NCI-H1092 treated with DMSO at 0.1 percent for 48 hours (cell line): ENCODE measurements at places on chromosomes 7 and 10.

DNA sequence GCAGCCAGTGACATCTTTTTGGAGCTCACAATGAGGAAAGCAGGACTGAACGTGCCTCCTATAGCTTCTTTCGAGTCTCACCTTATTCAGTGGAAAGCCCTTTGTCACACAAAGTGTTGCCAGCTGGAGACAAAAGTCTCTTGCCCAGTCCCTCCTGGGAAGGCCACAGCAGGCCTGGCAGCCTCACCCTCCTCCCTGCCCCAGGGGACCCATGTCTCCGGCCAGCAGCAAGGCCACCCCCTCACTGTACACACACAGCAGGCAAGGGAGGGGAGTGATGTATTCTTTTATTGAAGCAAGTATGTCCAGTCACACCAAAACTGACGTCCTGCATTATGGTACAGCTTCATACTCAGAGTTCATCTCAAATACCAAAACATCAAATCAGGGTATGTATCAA is 56.0 kb downstream of the CSGALNACT2 start:
- no peak for DNase-seq

- DNase-seq = no peak
These were observed 35.8 kb downstream of the GNAI1 start for GRCh38 chr7:80170445-80170844.

DNA sequence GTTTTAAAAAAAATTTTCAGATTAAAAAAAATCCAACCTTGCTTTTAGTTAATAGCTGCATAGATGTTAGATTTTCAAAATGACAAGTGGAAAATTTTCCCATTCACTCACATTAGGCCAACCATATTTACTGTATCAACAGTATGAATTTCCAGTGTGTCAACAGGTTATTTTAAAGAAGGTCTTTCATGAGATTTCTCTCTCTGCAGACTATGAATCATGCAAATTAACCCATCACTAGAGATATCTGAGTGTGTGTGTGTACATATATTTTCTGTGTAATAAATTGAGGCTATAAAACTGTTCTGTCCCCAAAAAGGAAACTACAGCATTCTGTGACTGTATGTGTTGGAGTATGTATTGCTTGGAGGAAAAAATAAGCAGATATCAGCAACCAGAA is 305.6 kb downstream of the ARL4A start:
- no peak for DNase-seq

- DNase-seq = peak; percentile 8
These were observed 805 bp downstream of the RASGEF1A start for GRCh38 chr10:43265799-43266721.

GRCh38 chr7:22482503-22482902 is 17.5 kb downstream of the STEAP1B start:
- no peak for DNase-seq

- no peak for DNase-seq
These were observed 153.4 kb downstream of the SGMS1 start for GRCh38 chr10:50470345-50470744.

DNA sequence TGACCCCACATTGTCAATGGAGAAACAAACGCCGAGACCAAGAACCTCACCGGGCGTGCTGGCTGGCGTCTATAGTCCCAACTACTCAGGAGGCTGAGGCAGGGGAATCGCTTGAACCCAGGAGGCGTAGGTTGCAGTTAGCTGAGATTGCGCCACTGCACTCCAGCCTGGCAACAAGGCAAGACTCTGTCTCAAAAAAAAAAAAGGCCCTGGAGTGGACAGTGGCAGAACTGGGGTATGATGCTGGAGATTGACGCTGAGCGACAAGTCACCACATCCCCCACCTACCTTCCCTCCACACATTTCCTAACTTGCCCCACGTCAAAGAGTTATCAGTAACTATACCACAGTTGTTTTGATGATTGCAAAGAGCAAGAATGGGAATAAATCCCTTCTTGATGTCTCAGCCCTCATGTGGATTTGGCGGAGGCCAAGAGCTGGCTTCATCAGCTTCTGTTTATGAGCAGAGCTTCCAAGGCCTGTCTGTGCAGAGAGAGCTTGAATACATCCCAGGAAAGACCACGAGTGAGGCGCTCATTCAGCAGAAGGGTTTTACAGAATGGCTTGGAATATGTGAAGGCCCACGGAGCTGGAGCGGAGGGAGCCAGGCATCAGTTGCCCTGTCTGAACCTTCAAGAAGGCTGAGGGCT is 28.0 kb upstream of the TNS3 start:
- no peak for DNase-seq

DNA sequence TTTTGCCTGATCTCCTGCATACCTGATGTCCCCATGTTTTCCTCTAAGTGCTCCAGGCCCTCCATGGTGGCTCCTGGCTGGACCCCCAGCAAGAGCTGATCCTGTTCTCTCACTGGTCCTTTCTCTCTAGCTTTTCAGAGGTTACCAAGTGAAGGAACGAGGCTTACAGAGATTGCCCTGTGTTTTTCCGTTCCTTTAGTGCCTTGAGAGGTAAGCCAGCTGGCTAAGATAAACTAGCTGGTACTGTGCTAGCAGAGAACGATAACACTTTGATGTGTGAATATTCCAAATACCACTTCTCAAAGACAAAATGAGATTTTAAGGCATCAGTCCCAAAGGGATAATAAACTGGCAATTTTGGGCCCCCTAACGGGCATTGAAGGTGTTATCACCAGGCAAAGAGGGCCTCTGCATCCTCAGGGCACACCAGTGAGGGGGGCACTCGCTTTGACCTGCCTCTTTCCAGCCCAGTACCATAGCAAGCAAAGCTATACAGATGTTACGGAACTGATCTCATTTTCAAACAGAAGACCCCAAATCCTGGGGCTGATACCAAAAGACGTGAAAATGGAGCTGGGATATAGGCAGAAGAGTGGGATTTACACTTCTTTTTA is 8.4 kb upstream of the CCNY start:
- DNase-seq = no peak

DNA sequence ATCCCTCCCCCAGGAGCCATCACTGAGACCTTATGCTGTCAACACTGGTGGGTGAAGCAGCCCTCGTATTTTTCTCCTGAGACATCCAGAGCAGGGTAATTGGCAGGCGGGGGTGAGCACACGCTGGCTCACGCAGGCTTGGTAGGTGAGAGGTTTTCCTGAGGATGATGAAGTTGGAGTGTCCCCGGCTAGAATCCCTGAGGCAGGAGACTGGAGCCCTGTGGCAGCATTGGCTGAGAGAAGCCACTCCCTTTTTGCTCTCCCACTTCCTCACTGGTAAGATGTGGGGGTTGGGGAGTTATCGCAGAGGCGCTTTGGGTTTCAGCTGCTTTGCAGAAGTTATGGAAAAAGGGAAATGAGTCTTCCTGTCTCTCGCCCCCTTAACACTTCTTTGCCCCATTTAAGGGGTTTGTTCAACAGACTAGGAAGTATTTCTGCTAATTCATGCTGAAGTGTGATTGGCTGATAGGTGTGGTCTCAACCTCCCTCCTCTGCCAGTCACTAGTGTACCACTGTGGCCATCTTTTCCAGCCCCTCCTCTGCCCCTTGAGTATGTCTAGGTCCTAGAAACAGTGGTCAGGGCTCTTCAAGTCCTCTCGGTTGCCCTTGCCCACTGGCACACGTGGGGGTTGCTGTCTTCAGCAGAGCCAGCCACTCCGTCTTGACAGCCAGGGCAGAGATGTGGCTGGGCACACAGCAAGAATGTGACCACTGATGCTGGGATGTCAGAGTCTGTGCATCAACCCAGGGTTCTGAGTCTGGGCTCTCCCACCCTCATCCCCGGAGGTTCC is 5.7 kb downstream of the ARPC1B start:
- DNase-seq = no peak

GRCh38 chr7:157548691-157549303 is 212.0 kb downstream of the DNAJB6 start:
- DNase-seq = no peak

GRCh38 chr10:34988397-34989067 is 101.6 kb downstream of the CUL2 start:
- no peak for DNase-seq

- peak; percentile 69 for DNase-seq
These were observed 816 bp upstream of the SDK1 start for GRCh38 chr7:3300221-3300650.

DNA sequence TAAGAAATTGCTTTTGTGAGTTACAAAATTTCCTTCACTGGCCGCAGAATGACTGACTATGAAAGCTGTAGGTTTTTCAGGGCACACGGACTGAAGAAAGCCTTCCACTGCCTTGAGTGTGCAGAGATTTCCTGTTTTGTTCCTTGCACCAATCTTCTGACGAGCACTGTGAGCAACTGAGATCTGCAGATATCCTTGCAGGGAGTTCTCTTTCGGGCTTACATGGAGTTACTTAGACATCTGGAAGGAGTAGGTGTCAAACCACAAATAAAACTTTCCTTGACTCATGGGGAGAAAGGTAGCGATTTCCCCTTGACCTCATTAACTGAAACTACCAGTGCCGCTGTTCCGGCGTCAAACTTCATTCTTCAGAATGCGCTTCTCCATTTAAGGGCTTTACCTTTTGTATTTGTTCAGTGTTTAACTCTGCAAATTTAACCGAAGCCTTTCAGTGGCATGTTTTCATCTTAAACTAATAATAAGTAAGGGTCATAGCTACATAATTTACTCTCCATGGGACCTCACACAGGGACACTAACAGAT is 1175.3 kb downstream of the GATA3 start:
- no peak for DNase-seq

DNA sequence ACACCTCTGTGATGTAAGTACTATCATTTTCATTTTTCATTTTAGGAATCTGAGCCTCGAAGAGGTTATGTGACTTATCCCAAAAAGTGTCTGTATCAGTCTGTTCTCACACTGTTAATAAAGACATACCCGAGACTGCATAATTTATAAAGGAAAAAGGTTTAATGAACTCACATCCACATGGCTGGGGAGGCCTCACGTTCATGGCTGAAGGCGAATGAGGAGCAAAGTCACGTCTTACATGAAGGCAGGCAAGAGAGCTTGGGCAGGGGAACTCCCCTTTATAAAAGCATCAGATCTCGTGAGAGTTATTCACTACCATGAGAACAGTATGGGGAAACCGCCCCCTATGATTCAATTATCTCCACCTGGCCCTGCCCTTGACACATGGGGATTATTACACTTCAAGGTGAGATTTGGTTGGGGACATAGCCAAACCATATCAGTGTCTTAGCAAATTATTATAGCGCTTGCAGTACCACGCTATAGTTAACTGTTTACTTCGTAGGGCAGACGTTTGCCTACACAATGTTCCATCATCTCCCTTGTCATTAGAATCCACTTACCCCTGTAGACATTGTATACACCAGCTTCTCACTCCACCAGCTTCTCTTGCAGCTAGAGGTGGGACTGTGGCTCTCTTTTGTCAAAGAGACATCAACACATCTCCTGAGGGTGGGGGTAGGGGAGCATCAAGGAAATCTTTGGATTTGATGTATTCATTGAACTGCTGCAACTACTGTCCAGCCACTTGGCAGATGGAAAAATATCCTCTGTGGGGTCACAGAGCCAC is 15.4 kb upstream of the NMT2 start:
- DNase-seq = no peak

- DNase-seq = no peak
These were observed 40.9 kb upstream of the MET start for GRCh38 chr7:116630932-116631671.

DNA sequence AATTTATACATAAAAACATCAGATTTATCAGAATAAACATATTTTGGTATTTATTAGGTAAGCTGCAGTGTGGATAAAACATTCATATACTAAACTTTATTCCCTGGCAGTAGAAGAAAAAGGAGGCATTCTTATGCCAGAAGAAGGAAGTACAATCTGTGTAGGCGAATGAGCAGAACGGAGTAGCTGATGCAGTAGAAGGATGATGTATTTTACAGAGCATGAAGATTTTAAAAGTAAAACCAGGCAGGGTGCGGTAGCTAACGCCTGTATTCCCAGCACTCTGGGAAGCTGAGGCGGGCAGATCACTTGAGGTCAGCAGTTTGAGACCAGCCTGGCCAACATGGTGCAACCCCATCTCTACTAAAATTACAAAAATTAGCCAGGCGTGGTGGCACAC is 294.9 kb upstream of the MKLN1 start:
- no peak for DNase-seq

DNA sequence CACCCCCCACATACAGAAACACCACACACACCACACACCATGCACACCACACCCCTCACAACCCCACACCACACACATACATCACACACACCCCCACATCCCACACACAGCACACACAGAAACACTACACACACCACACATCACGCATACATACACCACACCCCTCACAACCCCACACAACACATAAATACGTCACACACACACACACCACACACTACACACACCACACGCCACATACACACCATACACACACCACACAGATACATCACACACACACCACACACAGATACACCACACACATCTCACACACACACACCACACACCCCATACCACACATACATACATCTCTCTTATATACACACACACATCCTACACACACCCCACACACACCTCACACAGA is 126.2 kb downstream of the ANLN start:
- DNase-seq = no peak

GRCh38 chr7:33250421-33250871 is 121.1 kb downstream of the BBS9 start:
- DNase-seq = no peak

DNA sequence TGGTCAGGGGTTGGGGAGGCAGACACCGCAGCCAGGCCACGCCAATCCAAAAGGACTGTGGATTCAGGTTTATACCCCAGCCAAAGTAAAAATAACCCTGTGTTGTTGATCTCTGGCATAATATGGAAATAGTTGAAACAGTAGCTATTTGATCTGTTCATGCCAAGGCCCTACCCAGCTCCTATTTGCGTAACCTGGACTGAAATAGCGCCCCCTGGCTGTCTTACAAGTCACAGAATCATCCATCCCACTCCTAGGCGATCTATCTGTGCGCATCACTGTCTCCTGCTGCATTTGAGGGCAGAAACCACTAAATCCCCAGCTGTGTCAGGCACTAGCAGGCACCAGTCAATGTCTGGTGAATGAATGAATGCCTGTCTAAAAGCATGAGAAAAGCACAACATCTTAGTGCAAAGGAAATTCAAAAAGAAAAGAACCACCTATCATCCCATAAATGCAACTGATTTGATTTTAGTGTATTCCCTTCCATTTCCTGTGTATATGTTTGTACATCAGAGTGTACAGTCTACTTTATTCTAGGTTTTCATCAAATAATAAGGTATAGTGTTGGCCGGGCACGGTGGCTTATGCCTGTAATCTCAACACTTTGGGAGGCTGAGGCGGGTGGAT is 160.0 kb downstream of the SLIT1 start:
- peak; percentile 5 for DNase-seq

- no peak for DNase-seq
These were observed 230.0 kb upstream of the PPP1R3A start for GRCh38 chr7:114148779-114149178.

DNA sequence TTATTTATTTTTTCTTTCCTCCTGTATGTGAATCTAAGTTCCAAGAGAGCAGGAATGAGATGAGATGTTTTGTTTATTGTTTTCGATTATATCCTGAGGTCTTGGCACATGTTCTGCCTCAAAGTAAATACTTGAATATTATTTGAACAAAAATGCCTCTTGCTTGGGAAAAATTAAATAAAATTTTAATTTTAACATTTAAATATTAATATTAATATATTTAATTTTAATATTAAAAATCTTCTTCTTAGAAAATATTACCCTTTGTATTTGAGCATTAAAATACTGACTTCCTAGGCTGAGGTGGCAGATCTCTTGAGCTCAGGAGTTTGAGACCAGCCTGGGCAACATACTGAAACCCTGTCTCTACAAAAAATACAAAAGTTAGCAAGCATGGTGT is 123.4 kb upstream of the SEMA3D start:
- DNase-seq = no peak
